ENCODE measurements at places on chromosomes 4 and X.

DNA sequence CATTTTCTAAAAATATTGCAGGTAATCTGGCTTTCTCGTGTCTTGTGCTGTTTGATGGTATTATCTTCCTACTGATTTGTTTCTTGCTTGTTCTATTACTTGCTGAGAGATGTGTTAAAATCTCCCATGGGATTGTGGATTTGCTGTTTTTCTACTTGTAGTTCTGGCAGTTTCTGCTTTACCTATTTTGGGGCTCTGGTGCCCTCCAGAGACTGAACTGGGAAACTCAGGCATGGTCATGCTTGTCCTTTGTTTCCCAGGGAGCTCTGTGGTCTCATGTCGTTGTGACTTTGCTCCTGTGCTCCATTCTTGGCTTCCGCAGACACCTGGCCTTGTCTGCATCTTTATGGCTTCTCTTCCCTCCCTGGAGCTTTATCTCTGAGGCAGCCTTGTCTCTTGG, 39.5 kb downstream of the NSD2 start:
- DNase-seq: no peak

DNA sequence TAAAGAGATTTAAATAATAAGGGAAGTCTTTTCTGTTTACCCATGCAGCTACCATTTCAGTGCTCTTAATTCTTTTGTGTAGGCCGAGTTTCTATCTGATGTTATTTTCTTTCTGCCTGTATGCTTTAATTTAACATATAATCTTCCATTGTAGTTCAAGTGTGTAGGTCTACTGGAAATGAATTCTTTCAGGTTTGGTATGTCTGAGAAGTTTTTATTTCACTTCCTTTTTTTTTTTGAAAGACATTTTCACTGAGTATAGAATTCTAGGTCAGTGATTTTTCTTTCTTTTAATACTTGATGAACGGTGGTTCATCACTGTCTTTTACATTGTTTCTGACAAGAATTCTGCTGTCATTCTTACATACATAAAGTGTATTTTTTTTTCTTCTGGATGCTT, 42.1 kb downstream of the VAMP7 start:
- no peak for DNase-seq

DNA sequence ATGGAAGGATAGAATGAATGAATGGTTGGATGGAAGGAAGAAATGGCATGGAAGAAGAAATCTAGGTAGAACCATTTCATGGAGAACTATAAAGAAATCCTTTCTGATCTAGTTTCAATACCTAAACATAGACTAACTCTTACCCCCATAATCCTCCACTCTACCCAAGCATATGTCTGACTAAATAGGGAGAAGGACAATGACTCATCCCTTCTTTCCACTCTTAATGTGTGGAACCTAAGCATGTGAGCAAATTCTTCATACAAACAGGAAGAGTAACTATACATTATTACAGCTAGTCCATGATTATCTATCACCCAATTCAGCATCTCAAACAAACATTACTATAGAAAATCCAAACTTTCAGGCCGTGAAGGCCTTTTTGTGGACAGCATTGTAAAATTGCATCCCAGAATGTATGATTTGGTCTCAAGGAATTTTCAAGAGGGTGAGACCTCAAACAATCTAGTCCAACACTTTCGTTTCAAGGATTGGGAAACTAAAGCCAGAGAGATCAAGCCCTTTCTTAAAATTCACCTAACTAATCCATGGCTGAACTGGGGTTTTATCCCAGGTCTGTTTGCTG, 11.2 kb downstream of the C1QTNF7 start:
- no peak for DNase-seq

GRCh38 chr4:184408021-184408683, 66.2 kb downstream of the IRF2 start:
- no peak for DNase-seq

GRCh38 chr4:72016011-72016410, 15.8 kb upstream of the NPFFR2 start:
- DNase-seq: no peak

- DNase-seq: no peak
These were observed 95.2 kb downstream of the GPAT3 start for GRCh38 chr4:83631066-83631465.

DNA sequence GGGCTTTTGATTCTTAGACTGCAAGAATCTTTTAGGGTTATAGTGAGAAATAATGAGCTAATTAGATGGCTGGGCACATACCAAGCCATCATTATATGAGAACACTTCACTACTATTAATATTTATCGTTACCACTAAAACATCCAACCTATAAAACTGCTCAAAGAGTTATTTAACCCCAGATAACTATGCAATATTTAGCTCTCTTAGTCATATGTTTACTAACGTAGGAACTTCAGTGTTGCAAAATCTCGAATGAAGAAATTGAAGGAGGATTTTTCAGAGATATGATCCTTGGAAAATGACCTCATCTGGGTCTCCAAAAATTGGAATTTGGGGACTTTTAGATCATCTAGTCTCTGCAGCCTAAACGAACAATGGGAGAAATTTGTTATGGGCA, 265.0 kb upstream of the RPS6KA3 start:
- DNase-seq: no peak

- no peak for DNase-seq
These were observed 109.2 kb downstream of the CLNK start for GRCh38 chr4:10575414-10575813.

DNA sequence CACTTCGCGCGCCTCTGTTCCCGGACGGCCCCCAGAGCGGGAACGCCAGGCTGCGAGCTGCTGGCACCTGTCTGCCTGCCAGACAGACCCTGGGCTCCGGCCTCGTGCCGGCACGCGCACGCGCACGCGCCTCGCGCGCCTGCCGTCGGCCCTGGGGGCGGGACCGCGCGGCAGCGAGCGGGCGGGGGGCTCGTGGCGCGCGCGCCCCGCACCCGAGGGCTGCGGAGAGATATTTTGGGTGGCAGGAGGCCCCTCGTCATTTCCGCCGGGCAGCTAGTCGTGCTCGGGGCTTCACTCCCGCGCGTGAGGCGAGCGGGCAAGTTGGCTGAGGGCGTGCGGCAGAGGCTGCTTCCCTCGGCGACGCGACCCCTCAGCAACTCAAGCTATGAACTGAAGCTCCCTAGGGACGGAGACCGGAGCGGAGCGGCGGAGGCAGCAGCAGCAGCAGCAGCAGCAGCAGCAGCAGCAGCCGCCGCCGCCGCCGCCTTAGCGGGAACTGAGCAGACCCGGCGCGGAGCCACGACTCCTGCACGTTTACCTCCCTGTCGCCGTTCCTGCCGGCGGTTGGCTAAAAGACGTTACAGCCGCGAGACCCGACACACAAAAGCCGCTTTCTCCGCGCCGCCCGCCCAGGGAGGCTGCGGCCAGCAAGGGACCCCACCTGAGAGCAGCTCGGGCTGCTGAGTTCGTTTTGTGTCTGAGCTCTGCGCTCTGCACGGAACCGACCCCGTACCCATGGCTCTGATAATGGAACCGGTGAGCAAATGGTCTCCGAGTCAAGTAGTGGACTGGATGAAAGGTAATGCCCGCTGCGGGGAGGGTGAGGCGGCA, at the start of gene CNKSR2:
TSS of gene CNKSR2 (plus strand) at position 256 of the 831 bp plus-strand sequence. CDS start at position 736, 480 bp downstream.
- DNase-seq: peak; percentile 79

GRCh38 chrX:106484233-106484632, 127.5 kb upstream of the RADX start:
- no peak for DNase-seq

GRCh38 chr4:98539299-98539698, 119.1 kb downstream of the TSPAN5 start:
- DNase-seq: no peak
